ENCODE measurements at places on chromosomes 2 and 18.

- no peak for DNase-seq
Observed at GRCh38 chr2:47725808-47726207, 57.1 kb upstream of the MSH6 start.

- no peak for DNase-seq
Observed at GRCh38 chr2:121650315-121650930, 1.2 kb upstream of the CLASP1 start.

DNA sequence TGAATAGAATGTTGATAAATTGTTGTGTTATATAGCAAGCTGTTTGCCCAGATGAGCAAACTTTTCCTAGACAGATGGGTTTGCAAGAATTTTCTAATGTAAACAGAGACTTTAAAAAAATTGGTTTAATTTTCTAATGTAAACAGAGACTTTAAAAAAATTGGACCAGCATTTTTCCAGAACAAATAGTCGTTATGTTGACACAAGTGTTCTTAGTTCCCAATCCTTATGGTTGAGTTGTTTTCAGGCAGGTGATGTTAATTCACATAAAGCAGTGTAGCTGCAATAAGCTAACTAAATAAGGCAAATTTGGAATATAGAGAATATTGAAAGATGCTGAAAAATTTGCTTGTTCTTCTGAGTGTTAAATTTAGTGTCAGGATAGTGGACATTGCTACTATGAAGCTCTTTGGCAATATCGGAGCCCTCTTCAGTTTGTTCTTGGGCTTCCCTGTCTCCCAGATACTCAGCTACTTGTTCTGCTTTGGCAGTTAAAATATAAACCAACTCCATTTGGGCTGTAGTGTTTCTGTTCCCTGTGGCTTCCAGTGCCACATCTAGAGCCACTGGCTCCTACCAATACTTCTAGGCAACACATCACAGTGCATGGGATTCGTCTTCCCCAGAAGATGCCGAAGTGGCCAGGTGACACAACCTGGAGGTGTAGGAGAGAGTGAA is 105.7 kb downstream of the DYNAP start:
- no peak for DNase-seq

DNA sequence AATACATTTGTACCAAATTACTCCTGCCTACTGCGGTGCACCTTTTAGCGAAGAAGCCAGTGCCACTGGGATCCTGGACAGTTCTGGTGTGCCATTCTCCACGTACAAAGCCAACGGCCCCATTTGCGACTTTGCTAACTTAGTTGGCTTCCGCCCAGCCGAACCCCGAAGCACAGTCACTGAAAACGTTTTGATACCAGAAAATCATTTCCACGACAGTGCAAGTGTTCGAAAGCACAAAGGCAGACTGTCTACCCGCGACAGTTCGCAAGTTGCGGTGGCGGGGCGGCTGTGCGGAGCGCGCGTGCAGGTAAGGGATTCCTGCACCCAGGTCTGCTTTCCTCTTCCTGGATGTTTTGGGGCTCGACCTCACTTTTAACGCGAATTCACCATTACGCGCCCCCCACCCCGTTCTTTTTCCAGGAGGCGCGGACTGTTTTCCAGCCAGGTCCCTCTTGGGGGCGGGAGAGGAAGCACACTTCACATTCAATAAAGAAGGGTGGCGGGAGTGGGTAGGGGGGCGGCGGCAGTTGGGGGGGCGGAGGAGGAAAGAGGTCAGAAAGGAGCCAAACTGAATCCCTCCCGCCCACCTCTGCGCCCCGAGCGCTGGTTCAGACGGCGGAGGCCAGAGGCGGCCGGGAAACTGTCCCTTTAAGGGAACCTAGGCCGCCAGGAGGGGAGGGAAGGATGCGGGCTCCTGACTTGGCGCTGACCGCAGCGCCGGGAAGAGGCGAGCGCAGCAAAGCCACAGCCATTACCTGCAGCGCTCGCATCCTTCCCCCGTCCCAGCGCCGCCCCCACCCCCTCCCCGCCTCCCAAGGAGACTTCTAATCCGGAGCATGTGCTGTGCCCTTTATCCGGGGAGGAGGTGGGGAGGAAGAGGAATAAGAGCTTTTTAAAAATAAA is 107.4 kb upstream of the KCTD1 start:
- DNase-seq: peak; percentile 34

GRCh38 chr2:239391286-239392071 is 9.3 kb downstream of the HDAC4 start:
- no peak for DNase-seq

- no peak for DNase-seq
Observed at GRCh38 chr2:157319795-157320194, 5.8 kb downstream of the ERMN start.

GRCh38 chr2:74617122-74617521 is 31.0 kb downstream of the M1AP start:
- DNase-seq: no peak

DNA sequence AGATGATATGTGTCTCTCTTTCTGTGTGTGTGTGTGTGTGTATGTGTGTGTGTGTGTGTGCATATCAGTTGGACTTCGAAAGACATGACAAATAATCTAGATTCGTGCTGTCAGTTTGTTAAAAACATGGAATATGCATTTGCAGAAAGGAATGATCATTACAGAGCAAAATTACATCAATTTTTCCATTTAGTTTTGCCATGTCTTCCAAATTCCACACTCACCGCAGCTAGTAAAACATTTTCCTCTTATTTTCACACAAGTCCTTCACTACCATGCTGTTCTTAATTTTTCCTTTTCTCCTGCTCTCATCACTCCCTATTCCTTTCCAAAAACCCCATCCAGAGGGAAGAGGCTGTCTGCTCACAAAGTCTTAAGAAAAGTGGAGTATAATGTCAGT is 1191.4 kb upstream of the SLC39A10 start:
- no peak for DNase-seq

DNA sequence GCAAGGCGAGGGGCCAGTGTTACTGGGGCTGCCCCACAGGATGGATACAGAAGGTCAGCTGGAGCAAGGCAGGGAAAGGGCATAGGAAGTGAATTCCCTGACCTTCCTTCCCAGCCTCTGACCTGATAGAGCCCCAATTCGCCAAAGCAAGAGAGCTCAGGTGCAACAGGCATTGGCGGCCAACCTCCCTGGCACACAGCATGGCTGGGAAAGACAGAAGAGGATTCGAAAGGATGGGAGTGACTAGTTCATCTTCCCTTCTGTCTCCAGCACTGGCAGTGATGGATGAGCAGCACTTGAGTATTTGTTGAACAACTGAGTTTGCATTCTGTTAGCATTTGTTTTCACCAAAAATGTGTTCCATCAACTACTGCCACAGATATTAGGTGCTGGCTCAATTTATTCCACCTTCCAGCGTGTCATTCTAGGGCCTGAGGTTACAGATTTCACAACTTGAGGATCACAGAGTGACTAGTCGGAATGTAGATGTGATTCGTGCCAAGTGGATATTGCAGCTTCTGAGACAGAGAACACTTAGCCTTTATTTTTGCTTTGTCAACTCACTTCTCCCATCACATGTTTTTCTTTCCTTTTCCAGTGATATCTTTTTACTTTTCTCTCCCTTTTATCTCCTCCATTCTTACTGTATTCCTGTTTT is 6.2 kb downstream of the COPS8 start:
- no peak for DNase-seq

DNA sequence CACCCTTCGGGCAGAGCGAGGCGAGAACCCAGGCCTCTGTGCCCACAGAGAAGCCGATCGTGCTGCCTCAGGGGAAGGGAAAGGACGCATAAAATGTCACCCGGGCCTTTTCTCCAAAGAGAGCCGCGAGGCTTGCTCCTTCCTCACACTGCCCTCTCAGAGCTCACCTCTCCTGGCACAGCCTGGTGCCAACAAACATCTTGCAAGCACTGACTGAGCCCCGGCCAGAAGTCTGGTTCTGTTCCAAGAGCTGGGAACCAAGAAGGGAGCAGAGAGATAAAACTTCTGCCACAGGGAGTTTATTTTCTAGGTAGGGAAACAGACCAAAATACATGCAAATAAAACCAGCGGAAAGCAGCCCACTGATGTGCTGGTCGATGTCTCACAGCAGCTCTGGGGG is 13.6 kb upstream of the ADI1 start:
- DNase-seq: no peak

Measured in kidney glomerular epithelial cell (primary cell).